ENCODE measurements at places on chromosomes 11 and 22.

- H3K27ac ChIP-seq = peak overlapping the region; percentile 90
- no peak overlapping the region for H3K4me3 ChIP-seq
- no peaks in the 10 kb centered on the region for H3K36me3 ChIP-seq
- H3K27me3 ChIP-seq = no peaks in the 10 kb centered on the region
- peak; percentile 83 for DNase-seq
- peaks cover 13% of the 10 kb centered on the region for H3K4me1 ChIP-seq
Measured at GRCh38 chr22:36461665-36462649, 19.5 kb downstream of the TXN2 start.

- no peaks in the 10 kb centered on the region for H3K36me3 ChIP-seq
- H3K4me3 ChIP-seq = no peak overlapping the region
- no peaks in the 10 kb centered on the region for H3K27me3 ChIP-seq
- DNase-seq = no peak
Measured at GRCh38 chr11:77512092-77512491, 38.2 kb upstream of the PAK1 start.

- H3K27me3 ChIP-seq = no peaks in the 10 kb centered on the region
- DNase-seq = no peak
- H3K4me3 ChIP-seq = no peak overlapping the region
- no peak overlapping the region for H3K27ac ChIP-seq
Measured at GRCh38 chr11:57938351-57938750, 85.3 kb upstream of the OR9Q1 start.

DNA sequence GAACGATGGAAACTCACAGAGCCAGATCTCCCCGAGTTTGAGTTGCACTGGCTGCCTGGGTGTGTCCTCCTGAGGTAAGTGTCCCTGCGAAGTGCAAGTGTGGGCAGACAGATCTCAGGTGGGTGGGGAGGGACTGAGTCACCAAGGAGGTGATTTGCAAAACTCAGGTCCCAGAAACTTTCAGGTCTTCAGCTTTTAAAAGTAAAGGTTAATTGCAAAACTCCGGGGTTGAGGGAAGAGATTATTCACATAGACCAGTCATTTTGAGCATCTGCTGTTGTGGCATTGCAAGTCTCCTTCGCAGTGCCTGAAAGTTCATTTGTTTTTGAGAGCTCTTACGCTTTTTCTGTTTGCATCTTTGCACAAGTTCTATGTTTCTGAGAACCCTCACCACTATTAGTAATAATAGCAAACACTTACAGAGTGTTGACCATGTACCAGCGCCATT is 7.1 kb downstream of the CD44 start:
- H3K4me3 ChIP-seq = no peak overlapping the region
- H3K4me1 ChIP-seq = no peaks in the 10 kb centered on the region
- H3K27ac ChIP-seq = no peak overlapping the region
- DNase-seq = no peak

DNA sequence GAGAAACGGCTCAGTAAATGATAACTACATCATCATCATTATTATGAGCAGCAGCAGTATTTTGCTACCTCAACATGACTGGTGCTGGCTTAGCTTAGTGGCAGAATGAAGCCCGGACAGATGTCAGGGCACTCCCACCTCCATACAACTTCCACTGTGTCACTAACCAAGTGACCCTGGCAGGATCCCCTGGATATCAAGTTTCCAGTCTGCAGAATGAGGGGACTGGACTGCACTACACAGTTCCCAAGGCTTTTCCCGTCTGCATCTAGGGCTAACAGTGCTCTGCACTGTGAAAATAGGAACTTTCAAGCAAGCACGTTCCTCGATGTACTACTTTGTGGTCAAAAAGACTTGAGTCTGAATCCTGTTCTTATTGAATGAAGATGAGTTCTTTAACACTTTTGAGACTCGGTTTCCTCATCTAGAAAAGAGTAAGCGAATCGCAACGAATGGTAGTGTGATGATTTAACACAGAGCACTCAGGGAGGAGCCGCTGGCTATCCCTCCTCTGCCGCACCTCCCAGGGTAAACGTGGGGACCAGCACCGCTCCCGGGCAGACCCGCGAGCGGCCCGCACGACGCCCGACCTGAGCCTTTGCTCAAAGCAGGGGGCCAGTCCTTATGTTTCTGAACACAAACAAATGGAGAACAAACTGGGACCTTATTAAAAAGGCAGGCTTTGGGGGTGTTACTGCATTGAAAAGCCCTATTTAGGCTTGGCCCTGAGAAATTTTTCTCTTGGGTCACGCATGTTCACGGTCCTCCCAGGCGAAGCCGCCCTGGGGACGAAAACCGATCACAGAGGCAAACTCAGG is 910 bp downstream of the CLTCL1 start:
- H3K36me3 ChIP-seq = no peaks in the 10 kb centered on the region
- no peak for DNase-seq
- peak overlapping the region; percentile 88 for H3K4me3 ChIP-seq
- H3K27ac ChIP-seq = no peak overlapping the region

DNA sequence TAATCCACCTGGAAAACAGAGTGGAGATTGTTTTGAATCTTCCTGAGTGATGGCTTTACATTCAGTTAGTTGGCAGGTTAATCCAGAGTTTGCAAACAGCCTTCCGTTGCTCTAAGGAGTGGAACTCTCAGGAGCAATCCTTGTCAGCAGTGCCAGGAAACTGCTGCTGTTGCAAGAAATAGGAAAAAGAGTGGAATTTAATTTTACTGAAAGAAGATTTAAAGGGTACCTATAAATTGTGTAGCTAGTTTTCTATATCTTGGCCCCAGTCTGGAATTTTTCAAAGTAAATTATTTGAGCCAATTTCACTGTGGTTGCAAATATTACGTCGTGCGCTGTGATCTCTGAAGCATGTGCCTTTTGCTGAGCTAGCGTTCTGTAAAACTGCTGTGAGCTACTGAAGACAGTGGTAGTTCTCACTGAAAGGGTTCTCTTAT is 55.5 kb upstream of the SLC5A12 start:
- peak; percentile 13 for DNase-seq
- H3K27ac ChIP-seq = peak overlapping the region; percentile 47
- H3K36me3 ChIP-seq = no peaks in the 10 kb centered on the region
- no peaks in the 10 kb centered on the region for H3K27me3 ChIP-seq
- H3K4me1 ChIP-seq = peaks cover 13% of the 10 kb centered on the region
- H3K4me3 ChIP-seq = no peak overlapping the region

DNA sequence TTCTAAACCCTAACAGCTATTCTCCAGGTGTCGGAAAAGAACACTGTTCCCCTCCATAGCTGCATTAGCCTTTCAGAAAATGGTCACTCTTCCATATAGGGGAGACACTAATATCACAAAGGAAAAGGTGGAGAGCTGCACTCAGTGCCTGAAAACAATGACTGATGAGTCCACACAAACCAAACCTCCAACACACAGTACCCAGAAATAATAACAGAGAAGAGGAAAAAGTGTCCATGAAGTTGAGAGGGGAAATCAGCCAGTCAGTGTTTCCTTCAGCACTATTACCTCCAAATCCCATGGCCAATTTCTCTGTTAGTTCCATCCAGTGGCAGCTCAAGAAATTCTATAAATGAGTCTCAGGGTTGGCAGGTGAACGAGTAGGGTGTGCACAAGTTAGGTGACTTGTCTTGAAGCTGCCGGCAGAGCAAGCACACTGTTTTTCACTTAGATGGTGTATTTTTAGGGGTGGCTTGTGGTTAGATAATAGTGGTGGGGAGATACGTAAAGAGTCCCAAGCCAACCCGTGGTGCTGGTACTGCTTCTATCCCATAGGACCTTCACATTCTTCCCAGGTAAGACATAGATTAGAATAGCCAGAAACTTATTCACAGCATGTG is 84.5 kb upstream of the CHRM4 start:
- H3K4me3 ChIP-seq = no peak overlapping the region
- no peak overlapping the region for H3K27ac ChIP-seq
- no peak for DNase-seq
- peaks cover 12% of the 10 kb centered on the region for H3K4me1 ChIP-seq

- H3K4me1 ChIP-seq = no peaks in the 10 kb centered on the region
- H3K36me3 ChIP-seq = no peaks in the 10 kb centered on the region
- DNase-seq = peak; percentile 93
- H3K27me3 ChIP-seq = no peaks in the 10 kb centered on the region
- peak overlapping the region; percentile 17 for H3K4me3 ChIP-seq
- H3K27ac ChIP-seq = no peak overlapping the region
Measured at GRCh38 chr22:39388261-39389011, 11.1 kb upstream of the TAB1 start.

DNA sequence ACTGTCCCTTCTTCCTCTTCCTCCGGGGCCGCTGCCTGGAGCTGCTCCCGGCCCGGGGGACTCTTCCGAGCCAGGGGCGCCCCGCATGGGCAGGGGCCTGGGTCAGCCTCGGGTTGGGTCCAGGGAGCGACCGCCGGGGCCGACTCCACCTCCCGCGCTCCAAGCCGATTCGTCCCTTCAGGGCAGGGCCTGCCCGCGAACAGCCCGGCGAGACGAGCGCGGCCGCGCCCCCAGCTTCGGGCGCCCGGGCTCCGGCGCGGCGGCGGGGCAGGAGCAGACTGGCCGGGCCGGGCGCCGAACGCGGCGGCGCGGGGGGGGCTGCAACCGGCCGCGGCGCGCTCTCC is at the start of gene LARGE1:
TSS of gene LARGE1 (minus strand) at position 280 of the 344 bp plus-strand sequence.
- H3K27ac ChIP-seq = peak within 1 kb of the TSS; percentile 80
- peak within 1 kb of the TSS; percentile 97 for H3K4me3 ChIP-seq
- H3K27me3 ChIP-seq = no peaks in the 10 kb centered on the region
- no peaks in the 10 kb centered on the region for H3K36me3 ChIP-seq
- peaks cover 9% of the 10 kb centered on the region for H3K4me1 ChIP-seq

DNA sequence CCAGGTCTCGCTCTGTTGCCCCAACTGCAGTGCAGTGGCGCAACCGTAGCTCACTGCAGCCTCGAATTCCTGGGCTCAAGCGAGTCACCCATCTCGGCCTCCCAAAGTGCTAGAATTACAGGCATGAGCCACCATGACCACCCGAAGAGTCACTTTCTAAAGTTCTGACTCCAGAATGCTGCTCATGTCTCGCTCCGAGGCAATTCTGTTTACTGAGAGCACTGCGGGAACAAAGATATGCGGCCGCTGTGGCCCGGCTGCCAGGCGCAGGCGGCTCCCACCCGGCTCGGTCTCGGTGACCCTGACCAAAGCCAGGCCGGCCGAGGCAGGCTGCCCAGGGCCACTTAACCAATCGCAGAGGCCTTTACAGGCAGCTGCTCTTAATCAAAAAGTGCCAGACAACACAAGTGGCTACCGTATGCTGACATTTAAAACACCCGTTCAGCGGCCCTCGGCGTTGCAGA is 78.7 kb downstream of the PHF21B start:
- no peaks in the 10 kb centered on the region for H3K27me3 ChIP-seq
- no peak overlapping the region for H3K27ac ChIP-seq
- peaks cover 6% of the 10 kb centered on the region for H3K4me1 ChIP-seq

DNA sequence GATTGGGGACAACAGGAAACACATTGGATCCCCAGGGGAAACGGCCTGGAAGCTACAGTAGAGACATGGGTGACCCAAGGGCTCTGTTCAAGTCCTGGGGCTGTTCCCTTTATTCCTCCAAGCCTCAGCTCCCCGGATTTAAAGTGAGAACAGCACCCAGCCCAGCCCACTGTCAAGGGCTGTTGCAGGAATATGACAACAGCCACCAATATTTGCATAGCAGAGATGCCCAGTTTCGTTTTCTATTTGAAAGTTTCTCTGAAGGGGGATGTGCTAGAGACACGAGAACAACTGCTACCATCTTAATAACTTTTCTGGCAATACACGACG is 81.1 kb upstream of the WNT7B start:
- no peak overlapping the region for H3K4me3 ChIP-seq
- no peaks in the 10 kb centered on the region for H3K36me3 ChIP-seq
- H3K4me1 ChIP-seq = peaks cover 5% of the 10 kb centered on the region
- peaks cover 41% of the 10 kb centered on the region for H3K27me3 ChIP-seq
- no peak for DNase-seq
- no peak overlapping the region for H3K27ac ChIP-seq

DNA sequence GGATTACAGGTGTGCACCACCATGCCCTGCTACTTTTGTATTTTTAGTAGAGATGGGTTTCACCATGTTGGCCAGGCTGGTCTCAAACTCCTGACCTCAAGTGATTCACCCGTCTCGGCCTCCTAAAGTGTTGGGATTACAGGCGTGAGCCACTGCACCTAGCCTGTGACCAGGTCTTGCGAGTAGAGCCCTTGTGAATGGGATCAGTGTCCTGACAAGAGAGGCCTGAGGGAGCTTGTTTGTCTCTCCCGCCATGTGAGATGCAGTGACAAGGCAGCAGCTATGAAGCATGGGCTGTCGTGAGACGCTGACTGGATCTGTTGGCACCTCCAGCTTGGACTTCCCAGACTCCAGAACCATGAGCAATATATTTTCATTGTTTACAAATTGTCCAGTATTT is 69.3 kb downstream of the LRRC32 start:
- DNase-seq = peak; percentile 3
- H3K4me1 ChIP-seq = peaks cover 19% of the 10 kb centered on the region
- H3K27me3 ChIP-seq = no peaks in the 10 kb centered on the region
- H3K27ac ChIP-seq = no peak overlapping the region

DNA sequence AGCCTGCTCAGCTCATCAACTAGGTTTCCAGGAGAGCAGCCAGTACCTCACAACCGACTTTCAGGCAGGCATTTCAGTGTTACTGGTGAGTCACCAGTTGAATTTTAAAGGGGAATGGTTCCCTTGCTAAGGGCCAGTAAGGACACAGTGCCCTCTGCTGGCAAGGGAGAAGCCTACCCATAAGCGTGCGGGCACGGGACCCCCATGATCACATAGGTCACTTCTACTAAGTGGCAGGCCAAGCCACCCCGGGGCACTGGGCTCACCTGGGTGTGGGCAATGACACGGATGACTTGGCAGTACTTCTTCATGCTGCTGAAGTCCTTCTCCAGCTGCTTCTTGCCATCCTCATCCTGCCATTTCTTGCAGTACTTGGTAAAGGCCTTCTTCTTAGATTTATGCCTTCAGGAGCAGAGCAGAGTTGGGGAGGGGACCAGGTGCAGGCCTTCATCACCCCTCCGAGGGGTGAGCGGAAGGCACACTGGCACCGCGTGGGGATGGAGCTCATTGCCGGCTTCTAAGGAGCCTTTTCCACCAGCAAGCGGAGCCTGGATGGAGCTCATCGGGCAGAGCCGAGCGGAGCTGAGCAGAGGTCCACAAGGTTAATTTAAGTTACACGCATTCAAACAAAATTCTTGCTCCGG is 2.9 kb downstream of the RPL3 start:
- no peaks in the 10 kb centered on the region for H3K27me3 ChIP-seq
- no peaks in the 10 kb centered on the region for H3K36me3 ChIP-seq
- H3K4me3 ChIP-seq = peak overlapping the region; percentile 62
- peaks cover 31% of the 10 kb centered on the region for H3K4me1 ChIP-seq
- no peak overlapping the region for H3K27ac ChIP-seq

- no peak within 1 kb of the TSS for H3K27ac ChIP-seq
- H3K4me1 ChIP-seq = peaks cover 13% of the 10 kb centered on the region
- DNase-seq = no peak
- H3K4me3 ChIP-seq = no peak within 1 kb of the TSS
- no peaks in the 10 kb centered on the region for H3K27me3 ChIP-seq
Measured at GRCh38 chr22:38957046-38957770, at the start of gene APOBEC3A. TSS of gene APOBEC3A (plus strand) at chr22:38957609. CDS start at chr22:38957692, 83 bp downstream.

GRCh38 chr22:19040888-19041703 is 81.1 kb downstream of the DGCR2 start:
- no peak for DNase-seq
- peaks cover 3% of the 10 kb centered on the region for H3K36me3 ChIP-seq
- no peak overlapping the region for H3K27ac ChIP-seq

- H3K4me1 ChIP-seq = no peaks in the 10 kb centered on the region
- no peaks in the 10 kb centered on the region for H3K27me3 ChIP-seq
- DNase-seq = no peak
- H3K4me3 ChIP-seq = no peak overlapping the region
- H3K27ac ChIP-seq = no peak overlapping the region
Measured at GRCh38 chr22:37994049-37994448, 9.7 kb upstream of the SOX10 start.

- H3K36me3 ChIP-seq = no peaks in the 10 kb centered on the region
- H3K27me3 ChIP-seq = no peaks in the 10 kb centered on the region
- H3K4me1 ChIP-seq = peaks cover 10% of the 10 kb centered on the region
- no peak overlapping the region for H3K27ac ChIP-seq
Measured at GRCh38 chr11:122746050-122746478, 90.5 kb downstream of the UBASH3B start.
